ENCODE measurements at places on chromosomes 6 and 20.

- no peak for DNase-seq
These were observed 46.2 kb downstream of the BFSP1 start for GRCh38 chr20:17485017-17485416.

DNA sequence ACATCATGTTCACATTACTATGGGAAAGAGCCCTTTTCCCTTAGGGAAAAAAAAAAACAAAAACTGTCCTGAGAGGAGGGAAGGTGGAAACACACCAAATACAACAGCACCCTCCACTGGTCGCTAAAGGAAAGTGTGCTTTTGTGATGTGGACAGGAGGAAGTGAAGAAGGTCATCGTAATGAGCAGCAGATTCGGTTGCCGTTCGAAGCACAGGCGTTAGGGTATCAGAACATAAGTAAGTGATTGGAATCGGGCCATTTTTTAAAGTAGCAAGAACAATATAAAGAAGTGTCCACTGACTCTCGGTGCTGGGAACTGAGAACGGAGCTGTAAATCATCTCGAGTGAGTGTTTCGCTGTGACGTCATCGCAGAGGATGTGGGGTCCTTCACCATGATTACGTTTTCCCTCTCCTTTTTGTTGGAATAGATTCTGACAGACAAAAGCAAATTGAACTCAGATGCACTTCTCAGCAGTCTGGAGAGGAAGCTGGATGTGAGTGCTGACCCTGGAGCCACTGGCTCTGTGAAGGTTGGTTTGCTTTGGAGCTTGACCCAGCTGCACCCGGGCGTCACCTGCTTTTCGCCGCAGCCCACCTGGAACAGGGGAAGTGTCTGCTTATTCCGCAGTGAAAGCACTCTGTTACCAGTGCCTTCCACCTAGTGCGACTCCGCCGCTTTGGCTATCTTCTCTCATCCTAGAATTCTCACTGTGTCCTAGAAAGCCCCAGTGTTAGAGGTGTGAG is 203.6 kb upstream of the GMDS start:
- no peak for DNase-seq

GRCh38 chr6:22471132-22471690 is 98.2 kb upstream of the HDGFL1 start:
- DNase-seq: no peak

- no peak for DNase-seq
These were observed 70.8 kb upstream of the RIPOR2 start for GRCh38 chr6:25006565-25007001.

DNA sequence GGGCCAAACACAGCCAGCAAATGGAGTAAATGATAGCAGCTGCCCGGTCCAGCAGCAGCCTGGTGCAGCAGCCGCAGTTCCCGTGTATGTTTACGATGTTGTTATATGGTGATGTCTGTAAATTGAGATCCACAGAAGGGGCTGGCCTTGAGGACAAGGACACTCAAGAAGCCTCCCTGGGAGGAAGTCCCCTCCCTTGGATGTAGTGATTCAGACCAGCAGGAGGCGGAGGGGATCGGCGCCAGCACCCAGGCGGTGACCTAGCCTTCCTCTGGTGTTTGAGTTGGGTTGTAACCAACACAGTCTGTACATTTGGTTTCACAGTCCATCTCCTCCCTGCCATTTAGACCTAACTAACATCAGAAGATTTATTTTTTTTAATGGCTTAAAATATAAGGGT is 187.8 kb downstream of the SYNDIG1 start:
- no peak for DNase-seq

DNA sequence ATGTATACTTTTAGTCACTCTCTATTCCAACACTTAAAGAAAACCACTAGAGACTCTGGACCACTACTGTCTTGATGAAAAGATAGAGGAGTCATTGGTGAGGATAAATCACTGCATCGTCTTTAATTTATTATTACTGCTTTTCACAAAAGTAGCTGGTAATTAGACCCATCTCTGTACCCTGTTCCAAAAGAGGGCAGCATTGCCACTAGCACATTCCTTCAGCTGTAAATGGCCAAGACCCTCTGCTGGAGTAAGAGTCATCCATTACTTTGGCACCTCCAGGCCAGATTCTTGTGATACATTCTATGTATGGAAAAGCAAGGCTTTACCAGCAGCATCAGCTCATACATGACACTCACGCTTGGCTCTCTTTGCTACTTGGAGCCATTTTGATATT is 49.5 kb upstream of the PREP start:
- no peak for DNase-seq

DNA sequence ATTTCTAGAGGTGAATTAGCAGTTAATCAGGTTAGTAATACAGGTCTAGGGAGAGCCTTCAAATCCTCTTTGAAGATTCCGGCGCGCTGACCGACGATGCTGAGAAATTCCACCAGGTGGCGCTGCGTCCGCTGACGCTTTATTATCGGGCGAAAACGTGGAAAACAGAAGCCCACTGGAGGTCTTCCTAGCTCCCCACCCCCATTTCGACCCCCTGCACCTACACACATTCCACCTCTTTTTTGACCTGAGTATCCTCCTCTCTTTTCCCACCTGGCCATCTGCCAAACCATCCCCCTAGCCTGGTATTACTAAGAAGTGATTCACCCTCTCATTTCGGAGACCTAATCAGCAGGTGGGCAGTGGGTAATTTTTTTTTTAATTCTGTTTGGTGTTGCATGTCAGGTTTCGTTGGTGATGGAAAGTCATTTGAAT is 65.4 kb upstream of the RIN2 start:
- no peak for DNase-seq

Measured in BJ (cell line).